Stimulated activated CD8-positive, alpha-beta memory T cell treated with anti-CD3 and anti-CD28 coated beads, Interleukin-2, amount 100 ng/mL, for 1 hour (primary cell): ENCODE measurements at places on chromosomes 6 and 20.

DNA sequence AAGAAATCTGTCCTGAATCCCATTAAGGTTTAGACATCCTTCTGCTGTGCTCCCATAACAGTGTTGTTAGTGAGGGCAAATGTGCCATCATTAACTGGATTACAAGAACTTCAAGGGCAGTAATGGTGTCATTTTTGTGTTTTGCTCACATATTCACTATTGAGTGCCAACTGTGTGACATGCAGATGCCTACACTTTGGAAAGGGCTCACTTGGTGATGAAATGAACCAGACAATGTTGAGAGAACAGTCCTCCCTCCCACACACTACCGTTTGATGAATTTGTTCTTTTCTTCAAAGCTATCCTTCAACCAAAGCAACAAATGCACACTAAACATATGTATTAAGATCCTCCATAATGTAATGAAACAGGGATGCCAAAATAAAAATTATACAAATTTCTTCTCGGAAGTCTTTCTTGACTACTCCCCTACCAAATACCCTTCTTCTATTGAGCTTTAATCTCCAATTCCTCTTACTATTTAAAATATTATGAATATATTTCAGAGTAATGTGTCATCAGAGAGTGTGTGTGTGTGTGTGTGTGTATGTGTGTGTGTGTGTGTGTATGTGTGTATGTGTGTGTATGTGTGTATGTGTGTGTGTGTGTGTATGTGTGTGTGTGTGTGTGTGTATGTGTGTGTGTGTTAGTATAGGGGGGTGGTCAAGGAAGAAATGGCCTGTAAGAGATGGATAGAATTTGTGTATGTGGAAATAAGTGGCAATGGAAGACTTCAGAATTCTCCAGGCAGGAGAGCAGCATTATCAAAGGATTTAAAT, 92.3 kb upstream of the ENPP5 start:
- DNase-seq, result no peak

DNA sequence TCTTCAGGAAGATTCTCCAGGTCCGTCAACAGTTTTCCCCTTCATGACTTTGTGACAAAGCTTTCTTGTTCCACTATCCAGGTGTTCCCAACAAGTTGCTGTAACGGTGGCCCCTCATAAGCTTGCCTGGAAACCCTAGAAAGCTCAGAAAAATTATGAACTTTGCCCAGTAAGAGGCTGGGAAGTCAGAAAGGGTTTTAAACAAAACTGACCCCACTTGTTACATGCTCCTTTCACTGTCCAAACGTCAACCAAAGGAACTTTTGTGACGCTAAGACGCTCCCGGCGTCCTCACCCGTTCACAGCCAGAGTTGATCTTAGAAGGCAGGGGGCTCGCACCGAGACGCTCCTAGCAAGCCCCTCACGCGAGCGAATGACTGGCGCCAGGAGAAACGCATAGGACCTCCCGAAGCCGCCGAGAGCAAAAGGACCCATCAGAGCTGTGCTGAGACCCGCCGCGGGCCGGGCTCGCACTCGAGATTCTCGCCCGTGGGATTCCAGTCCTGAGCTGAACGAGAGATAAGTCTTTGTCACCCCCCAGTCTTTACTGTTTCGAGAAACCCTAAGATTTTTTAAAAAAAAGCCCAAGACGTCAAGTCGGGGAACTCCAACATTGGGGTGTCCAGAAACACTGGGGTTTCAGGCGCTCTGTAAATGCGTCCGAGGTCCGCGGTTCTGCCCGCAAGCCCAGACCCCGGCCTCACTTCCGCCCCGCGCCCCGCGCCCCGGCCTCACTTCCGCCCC, 544 bp upstream of the ACAT2 start:
- DNase-seq, result peak; percentile 10

DNA sequence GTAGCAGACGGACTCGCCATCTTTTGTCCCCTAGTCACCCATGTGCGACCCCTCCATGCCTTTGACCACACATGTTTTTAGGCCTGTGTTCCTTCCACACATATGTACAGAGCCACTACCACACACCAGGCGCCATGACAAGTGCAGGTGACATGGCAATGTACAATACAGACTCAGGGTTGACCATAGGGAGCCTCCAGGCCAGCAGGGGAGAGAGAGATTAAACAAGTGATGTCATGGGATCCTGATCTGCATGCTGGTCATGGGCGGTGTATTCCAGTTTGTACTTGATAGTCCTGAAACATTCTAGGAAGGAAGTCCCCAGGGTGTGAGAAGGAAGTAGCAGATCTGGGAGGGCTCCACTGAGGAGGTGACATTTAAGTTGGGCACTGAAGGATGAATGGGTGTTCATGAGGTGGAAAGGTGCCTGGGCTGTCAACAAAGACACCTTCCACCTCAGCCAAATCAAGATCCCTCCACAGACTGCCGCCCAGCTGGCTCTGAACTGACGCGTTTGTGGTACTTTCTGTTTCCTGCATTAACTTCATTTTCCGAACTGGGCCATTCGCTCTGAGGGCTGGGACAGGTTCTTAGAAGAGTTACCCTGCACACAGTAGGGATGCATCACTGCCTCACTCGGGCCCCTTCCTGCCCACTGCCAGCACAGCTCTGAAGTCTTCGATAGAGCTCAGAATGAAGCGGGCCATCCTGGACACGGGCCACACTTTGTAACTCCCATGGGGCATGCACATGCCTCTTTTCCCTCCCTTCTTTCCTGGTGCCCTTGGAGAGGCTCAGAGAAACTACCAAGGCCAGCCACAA, 94.0 kb downstream of the NOL4L start:
- DNase-seq, result no peak

GRCh38 chr6:1719922-1720321, 110.2 kb downstream of the FOXC1 start:
- DNase-seq, result no peak

DNA sequence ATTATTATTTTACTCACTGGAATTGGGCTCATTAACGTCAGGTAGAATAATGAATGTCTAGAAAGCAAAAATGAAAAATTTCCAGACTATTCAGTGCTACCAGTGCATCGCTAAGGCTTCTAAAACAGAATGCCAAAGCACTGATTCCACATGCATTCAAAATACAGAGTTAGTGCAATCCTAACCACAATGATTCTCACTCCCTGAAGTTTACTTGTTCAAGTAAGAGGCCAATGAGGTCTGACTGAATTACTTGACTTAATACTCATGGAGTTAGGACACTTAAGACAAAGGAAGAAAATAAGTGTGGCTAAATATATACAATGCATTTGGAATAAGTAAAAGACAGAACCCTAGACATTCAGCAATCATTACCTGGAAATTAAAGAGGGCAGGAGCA, 220.5 kb downstream of the PKHD1 start:
- no peak for DNase-seq

DNA sequence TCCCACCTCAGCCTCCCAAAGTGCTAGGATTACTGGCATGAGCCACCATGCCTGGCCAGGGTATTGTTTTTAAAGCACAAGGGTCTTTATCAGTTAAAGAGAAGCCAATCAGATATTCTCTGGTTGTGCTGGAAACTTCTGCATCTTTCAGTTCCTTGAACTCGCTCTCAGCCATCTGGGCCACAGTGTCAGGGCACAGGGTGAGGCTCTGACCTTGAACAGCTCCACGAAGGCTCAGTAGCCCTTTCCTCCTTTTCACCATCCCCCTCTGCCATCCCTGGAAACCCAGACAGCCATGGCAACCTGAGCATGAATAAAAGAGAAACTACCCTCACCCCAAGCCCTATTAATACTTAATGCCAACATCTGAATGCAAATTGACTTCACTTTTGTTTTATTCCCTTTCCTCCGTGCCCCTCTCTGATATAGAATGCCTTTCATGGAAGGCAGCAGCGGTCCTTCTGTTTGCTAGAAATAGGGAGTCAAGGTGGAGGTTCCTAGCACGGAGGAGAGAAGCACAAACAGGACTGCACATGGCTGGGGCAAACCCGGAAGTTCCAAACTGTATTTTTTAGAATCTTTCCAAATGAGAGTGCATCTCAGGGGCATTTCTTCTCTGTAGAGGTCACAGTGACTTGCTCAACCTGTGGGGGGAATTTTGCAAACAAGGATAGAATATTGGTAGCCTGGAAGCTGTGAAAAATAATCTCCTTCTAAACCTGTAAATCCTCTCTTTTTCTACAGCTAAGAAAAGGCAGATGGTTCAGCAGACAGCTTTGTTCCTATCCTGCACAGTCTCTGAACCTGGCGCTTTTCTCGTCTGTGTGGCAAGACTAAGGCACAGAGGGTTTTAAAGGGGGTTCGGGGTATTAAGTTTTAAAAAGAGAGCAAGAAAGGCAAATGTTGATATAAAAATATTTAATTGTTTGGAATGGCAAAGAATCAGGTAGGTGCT, 176.4 kb upstream of the RREB1 start:
- no peak for DNase-seq

GRCh38 chr6:123636282-123636681, 468 bp downstream of the TRDN start:
- DNase-seq, result no peak

DNA sequence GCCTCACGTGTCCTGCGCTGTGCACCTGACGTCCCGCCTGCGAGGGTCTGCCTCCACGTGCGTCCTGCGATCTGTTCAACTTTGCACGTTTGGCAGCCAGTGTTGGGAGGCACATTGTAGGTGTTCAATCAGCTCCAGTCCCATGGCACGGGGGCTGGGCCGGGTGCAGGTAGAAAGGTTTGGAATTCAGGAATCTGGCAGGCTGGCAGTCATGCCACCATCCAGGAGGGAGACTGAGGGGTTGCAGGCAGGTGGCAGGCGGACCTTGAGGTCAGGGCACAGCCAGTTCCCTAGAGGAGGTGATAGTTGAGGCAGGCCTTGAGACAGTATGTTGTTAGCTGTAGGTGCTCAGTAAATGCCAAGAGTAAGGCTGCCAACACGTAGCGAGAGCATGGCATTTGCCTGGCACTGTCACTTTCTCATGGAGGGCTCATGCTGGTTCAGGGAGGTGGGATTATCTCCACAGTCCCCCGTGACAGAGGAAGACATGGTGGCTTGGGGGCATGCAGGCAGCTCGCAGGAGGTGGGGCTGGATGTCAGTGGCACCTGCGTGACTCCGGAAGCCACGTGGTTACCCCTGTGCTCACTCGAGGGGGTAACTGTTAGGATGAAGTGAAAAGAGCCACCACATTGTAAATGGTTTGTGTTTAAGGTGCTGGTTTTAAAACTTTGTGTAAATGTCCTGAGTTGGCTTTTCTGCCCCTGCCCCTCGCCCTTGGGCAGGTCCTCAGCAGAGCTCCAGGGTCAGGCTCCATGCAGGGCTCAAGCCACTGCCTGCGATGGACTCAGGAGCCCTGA, 111.8 kb upstream of the FRMD1 start:
- DNase-seq, result no peak

DNA sequence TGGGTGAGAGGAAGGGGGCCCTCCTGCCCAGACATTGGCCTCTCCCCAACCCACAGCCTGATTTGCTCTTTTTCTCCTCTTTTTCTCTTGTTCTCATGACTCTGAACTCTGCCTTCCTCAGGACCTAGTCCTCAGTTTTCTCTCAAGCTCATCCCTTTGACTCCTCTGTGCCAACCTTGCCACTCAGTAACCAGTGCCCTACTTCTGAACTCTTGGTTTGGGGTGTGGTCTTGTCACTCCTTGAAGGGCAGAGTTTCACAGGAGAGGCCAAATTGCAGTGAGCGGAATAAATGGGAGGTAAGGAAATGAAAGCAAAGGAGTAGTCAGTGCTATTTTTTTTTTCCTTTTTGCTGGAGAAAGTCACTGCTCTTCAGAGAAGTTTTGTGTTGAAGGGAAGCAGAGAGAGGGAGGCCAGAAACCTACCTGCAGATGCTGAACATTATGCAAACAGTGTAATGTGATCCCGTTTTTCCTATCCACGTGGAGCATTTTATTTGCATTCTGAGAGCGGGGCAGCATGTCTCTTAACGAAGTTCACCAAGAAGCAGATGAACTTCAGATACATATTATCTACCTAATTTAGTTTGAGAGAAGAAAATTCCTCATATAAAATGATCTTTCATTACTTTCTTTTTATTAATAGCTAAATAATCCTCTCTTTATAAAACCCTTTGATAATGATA, 26.9 kb downstream of the CFAP61 start:
- DNase-seq, result no peak

GRCh38 chr6:108068618-108069017, 5.9 kb downstream of the OSTM1 start:
- DNase-seq, result no peak

DNA sequence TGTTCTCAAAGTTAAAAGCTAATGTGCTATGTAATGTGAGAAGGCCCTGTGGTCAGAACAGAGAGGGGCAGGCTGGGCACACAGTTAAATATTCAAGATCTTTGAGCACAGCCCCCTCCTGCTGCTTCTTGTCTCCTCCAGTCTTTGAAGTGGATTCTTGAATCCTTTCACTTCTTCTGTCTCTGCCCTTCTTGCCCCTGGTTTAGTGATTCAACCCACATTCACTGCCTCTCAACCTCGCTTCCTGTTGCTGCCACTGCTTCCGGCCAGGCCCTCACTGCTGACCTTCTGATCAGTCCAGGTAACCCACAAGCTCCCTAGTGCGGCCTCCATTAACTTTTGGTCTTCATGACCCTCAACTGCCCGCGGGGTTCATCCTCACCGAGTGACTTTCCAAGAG, 417.3 kb upstream of the NOX3 start:
- DNase-seq, result no peak

DNA sequence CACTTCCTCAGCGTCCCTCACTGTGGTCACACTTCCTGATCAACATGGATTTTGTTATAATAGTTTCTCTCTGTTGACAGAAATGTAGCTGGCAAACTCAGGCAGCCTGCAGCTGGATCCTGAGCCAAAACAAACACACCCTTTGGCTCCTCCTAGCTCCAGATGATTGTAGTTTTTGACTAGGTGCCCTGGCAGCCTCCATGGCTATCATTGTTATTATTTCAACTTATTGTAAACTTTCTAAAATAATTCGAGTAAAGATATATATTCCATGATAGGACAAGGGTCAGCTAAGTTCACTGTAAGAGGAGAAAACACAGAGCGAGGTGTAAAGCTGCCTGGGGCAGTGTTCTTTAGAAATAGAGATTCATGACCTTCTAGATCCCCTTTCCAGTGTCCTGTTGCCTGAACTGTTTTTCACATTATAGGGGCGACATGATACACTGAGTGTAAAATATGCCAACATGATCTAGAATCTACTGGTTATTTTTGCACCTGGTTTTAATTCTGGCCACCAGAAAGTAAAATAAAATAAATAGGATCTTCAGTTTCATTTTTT, 98.2 kb upstream of the HDGFL1 start:
- no peak for DNase-seq

DNA sequence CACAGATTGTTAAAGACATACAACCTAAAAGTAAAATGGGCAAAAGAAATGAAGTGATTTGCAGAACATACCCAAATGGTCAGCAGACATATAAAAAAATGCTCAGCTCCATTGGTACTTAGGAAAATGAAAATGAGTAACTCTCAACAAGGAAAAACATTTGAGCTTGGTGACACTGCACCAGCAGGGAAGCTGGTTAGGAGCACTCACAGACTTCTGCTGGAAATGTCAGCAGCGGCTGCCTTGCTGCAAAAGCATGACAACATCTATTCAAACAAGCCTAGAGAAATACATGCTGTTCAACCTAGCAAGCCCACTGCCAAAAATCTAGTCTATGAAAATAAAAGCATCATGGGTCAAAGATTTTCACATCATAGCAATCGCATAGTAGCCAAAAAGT, 99.0 kb upstream of the FOXQ1 start:
- no peak for DNase-seq

- DNase-seq, result no peak
Measured at GRCh38 chr6:132651062-132651461, 7.9 kb downstream of the TAAR1 start.
